Stimulated activated CD4-positive, alpha-beta T cell treated with anti-CD3 and anti-CD28 coated beads, Interleukin-12 subunit alpha, Interleukin-12 subunit beta, amount 100 ng/mL, for 24 hours (primary cell): ENCODE measurements at places on chromosomes 12 and 14.

DNA sequence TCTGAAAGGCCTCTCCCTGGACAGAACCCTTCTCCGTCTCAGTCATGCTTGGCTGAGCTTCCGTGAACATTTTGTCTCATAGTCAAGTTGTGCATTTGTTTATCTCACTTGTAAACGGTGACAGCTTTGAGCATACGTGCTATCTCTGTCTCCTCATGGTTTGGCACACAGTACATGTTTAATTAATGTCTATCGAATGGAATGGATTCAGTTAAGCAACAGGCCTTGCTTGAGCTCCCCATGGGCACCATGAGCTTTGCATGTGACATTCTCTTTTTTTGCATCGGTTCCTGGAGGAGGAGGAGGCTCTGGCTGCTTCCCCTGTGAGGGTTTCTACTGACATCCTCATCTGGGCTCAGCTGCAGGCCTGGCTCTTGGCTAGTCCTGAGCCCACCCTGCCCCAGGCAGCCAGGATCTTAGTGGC is 80.0 kb downstream of the PRIMA1 start:
- no peak for DNase-seq

GRCh38 chr14:60235440-60235839 is 13.6 kb upstream of the PPM1A start:
- no peak for DNase-seq

DNA sequence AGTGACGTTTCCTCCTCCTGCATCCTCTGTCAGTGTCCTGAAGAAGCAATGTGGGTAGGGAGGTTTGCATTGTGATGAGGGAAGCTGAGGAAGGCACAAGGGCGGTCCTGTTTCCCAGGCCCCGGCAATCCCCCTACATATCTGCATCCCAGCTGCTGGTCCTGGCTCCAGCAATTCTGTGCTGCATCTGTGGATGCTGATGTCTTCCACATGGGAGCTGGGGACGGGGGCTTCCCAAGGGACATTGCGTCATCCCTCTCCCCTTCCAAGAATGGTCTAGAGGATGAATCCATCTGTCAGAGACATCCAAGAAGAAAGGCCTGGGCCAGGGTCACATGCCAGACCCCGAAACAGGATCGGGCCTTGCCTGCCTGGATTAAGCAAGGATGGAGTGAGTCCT is 52.1 kb downstream of the TSPAN11 start:
- no peak for DNase-seq

DNA sequence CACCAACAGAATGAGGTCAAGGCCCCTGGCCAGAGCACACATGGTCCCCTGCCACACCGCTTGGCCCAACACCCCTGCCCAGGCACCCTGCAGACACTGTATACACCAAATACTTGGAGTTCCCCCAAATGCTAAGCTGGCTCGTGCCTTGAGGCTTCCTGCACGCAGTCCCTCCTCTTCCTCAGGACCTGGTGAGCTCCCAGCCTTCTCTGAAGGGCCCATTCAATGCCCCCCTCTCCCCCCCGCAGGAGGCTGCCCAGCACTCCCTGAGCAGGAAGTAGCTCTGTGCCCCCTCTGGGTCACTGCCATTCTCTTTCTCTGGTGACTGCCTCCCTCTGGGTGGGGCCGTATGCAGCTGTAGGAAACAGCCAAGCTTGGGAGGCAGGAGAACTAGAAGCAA is 75.3 kb downstream of the ITPK1 start:
- no peak for DNase-seq

- no peak for DNase-seq
Measured at GRCh38 chr12:16299403-16299802, 21.9 kb upstream of the SLC15A5 start.

DNA sequence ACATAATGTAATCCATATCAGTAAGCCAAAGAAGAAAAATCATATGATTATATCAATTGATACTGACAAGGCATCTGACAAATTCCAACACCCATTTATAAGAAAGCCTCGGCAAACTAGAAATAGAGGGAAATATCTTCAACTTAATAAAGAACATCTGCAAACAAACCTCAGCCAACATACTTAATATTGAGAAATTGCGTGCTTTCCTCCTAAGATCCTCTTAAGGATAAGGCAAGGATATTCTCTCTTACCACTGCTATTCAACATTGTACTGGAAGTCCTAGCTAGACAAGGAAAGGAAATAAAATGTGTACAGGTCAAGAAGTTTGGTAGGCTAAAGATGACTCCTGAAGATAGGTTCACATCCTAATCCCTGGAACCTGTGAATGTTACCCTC is 115.9 kb downstream of the DERA start:
- DNase-seq = no peak

DNA sequence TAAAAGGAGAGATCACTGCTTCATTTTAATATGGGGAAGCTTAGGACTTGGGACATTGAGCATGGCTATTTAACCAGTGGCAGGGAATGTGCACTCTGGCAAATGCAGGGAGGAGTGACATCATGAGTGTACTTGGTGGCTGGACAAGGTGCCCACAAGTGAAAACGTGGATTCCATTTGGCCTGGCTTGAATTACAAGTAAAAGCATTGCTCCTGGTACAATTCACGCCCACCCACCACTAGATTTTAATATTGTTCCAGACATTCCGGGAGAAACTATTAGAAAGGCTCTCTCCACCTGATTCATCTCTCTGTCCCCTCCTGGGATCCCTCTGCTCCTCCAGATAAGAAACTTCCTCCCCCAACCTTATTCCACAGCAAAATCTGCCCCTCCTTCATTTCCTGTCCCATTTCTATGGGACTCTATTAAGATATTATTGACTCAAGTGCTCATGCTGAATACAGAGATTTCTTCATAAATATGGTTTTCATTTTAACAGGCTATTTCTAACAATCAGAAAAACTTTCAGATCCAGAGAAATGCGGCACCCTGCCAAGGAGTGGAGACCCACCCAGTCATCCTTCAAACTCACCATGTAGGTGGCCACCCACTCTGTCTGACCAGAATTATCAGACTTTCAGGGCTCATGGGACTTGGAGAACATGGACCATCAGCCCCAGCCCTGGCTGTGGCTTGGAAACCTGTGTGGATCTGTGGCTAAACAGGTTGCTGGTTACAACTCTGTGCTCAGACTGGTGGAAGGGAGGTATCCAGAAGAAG is 43.2 kb downstream of the SSPN start:
- no peak for DNase-seq

- DNase-seq = no peak
Measured at GRCh38 chr12:111444314-111444924, 38.7 kb downstream of the SH2B3 start.

DNA sequence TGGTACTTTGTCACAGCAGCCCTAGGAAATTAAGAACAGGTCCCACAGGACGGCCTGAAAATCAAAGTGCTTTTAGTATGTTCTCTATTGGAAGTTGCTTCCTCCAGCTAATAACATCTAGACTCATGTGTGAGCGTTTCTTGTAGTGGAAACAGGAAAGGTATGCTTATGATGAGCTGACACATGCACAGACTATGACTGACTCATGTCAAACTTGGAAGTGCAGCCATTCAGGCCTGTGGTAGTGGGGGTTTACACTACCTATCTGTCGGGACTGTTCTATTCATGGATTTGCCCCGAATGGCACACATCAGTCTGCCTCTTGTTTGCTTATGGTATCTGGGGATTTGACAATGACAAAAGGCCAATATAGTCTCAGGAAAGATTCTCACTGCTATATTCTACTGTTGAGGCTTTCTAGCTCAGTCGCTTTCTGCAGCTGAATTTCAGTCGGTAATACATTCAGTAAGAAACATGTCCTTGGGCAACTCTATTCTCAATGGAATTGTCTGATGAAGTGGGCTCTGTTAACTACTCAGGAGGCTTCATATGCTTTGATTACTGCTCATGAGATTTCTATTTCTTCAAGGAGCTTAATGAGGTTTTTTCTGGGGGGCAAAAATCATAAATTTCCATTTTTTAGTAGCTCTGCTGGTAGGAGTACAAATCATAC is 270.3 kb upstream of the DAAM1 start:
- no peak for DNase-seq

GRCh38 chr14:53151523-53152183 is 1.5 kb downstream of the DDHD1 start:
- peak; percentile 37 for DNase-seq

GRCh38 chr12:8058506-8058905 is 7.7 kb downstream of the C3AR1 start:
- no peak for DNase-seq

GRCh38 chr12:3537719-3538465 is 46.9 kb downstream of the PRMT8 start:
- no peak for DNase-seq

DNA sequence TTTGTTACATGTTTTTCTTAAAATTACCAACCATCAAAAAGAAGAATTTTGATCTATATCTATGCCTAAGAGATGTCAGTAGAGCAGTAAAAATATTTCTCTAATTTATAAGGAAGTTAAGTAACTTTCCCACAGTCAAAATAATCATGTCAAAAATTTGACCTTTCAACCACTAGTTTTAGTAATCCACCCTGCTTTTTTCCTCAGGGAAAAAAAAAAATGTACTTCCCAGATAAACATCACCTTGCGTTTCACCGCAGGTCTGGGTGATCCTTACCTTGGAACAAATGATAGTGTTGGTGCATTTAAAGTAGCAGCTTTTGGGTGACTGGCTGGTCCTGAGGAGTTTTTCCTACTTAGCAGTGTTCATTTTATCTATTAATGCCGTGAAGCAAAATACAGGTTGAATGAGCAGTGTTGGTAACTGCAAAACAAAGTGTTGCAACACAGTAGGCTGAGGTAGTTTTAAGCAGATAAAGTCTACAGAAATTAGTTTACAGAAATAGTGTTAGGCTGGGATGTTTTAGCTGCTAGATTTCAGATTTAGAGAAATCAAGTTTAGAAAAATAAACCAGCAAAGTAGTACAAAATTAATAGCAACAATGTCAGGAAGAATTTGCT is 137.2 kb upstream of the DNM1L start:
- no peak for DNase-seq

DNA sequence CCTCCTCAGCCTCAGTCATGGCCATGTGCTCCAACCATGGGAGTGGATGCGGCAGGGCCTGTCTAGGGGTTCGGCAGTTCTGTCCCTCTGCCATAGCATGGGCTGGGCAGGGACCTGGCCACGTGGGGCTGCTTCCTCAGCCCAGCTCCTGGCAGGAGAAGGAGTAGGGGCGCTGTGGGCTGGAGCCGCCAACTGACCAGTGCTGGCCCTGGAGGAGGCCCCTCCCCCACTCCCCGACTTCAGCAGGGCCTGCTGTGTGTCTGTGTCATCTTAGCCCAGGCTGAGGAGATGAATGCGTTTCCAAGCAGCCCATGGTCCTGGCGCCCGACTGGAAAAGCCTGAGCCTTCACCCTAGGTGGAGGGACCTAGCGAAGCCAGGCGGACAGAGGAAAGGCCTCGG is 2.7 kb upstream of the PACS2 start:
- no peak for DNase-seq

DNA sequence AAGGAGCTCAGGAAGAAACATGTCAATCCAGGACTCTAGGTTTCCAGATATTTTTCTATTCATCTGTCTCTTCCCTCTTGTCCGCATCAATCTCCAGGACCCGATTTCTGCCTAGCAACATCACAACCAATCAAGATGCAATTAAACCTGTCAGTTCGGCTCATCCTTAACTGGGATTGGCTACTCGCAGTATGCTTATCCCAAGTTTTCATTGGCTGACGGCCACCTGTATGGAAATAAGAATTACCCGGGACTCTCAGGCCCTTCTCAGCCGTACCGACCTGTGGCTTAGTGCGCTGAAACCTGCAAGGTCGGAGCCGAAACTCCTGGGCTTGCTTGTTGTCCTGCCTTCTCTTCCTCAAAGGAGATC is 20.4 kb upstream of the ATP5MC2 start:
- no peak for DNase-seq

DNA sequence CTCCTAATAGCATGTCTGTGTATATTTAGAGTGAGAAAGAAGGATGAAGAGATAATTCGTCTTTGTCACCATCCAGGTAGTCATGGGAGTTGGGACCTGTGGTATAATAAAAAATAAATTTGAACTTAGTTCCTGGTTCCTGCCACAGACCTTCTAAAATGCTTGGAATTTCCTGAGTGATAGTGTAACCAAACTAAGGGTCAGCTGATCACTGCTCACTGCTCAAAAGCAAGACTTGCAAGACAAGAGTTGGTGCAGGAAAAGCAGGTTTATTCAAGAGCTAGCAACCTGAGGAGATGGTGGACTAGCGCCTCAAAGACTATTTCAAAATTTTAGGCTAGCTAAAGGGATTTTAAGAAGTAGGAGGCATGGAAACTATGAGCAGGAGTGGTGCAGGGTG is 19.1 kb downstream of the ANG start:
- no peak for DNase-seq

DNA sequence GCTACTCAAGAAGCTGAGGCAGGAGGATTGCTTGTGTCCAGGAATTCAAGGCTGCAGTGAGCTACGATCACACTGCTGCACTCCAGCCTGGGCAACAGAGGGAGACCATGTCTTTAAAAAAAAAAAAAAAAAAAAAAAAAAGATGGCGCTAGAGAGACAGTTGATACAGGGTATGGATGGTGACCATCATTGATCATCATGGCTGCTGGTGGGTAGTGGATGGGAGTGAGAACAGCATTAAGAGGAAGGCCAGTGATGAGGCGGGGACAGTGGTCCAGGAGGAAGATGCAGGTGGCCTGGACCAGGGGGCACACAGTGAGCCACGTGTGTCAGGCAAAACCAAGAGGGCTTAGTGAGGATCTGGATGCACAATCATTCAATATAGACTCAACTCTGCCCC is 26.8 kb upstream of the MAP1LC3B2 start:
- no peak for DNase-seq

- DNase-seq = no peak
Measured at GRCh38 chr14:90656973-90657372, 159.3 kb downstream of the TTC7B start.

DNA sequence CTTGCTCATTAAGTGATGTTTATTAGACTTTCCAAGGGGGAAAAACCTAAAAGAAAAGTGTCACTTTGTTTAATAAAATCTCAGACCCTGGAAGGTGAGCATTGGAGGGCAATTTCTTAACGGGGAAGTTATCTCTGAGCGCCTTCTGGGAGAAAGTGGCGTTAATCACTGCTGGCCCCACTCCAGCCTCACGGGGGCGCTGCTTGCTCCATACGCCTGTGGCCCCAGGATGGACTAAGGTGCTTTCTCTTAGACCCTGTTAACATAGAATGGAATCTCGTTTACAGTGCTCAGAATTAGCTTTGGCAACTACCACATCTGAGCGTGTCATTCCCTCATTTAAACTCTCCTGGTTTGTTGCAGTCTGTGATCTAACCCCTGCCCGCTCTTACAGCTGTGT is 16.4 kb upstream of the PRIMA1 start:
- DNase-seq = no peak

DNA sequence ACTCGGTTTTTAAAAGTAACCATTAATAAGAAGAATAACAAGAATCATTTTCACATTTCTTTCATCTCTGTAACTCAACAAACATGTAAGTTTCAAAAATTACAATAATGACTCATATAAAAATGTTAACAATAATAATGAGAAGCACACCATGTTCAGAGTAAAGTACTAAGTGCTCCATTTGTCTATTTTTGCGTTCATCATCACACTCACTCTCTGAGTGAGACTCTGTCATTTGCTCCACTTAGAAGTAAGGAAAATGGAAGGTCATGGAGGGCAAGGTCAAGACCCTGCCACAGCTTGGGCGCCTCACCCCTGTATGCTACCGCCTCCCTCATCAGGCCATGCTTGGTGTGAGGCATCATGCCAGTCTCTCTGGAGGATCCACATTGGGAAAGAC is 129.9 kb downstream of the TMEM30B start:
- no peak for DNase-seq

GRCh38 chr12:67798768-67799167 is 150.2 kb downstream of the DYRK2 start:
- no peak for DNase-seq
